Activated naive CD4-positive, alpha-beta T cell treated with anti-CD3 and anti-CD28 coated beads for 36 hours (primary cell): ENCODE measurements at places on chromosomes 3 and 15. TPM values are rescaled to one million over a fixed set of nuclear protein-coding genes. Genes with fewer than 3 reads are reported as not detected.

DNA sequence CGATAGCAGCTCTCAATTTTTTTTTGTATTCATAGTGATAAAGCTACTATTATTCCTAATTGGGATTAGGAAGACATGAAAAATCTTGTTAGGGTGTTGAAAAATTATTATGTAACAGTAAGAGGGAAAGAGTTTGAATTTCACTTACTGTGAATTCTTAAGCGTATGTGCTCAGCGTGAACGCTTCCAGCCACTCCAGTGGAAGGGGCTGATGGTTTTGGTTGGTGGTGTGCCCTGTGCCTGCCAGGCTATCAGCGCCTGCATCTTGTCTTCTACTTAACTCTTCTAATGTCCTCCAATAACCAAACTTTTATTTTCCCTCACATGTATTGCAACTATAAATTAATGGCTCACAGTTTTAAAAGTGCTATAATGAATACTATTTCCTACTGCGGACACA, 22.5 kb downstream of the CDIN1 start:
- no peak for DNase-seq

- no peak for DNase-seq
Observed at GRCh38 chr15:54519577-54519976, 541.3 kb downstream of the UNC13C start.

GRCh38 chr3:32841341-32841740, 23.5 kb downstream of the TRIM71 start:
- DNase-seq, result no peak

DNA sequence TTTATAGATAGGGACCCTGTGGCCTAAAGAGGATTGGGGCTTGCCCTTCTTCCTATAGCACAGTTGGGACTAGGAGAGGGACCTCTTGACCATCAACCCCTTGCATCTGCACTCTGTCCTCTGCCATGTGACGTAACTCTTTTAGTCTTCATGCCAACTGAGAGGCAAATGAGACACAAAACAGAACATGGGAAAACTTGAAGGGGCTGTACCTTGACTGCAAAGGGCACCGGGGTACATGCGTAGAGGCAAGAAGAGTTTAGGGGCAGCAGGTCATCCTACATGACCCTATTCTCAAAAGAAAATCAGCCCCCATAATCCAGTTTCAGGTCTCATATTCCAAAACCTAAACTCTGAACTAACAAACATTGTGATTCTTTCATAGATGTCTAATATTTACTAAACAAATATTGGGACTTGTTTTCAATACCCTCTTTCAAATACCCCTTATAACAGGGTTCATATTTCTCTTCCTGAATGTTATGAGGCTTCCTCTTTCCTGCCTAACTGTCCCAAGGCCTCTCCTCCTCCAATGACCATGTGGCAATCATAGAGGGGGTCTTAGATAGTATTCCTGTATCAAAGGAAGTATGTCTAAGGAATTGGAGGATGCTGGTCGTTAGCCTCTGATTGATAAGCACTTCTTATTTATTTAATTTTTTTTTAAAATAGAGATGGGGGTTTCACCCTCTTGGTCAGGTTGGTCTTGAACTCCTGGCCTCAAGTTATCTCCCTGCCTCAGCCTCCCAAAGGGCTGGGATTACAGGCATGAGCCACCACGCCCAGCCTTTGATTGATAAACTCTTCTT, 20.6 kb downstream of the ACKR2 start:
- DNase-seq, result no peak

DNA sequence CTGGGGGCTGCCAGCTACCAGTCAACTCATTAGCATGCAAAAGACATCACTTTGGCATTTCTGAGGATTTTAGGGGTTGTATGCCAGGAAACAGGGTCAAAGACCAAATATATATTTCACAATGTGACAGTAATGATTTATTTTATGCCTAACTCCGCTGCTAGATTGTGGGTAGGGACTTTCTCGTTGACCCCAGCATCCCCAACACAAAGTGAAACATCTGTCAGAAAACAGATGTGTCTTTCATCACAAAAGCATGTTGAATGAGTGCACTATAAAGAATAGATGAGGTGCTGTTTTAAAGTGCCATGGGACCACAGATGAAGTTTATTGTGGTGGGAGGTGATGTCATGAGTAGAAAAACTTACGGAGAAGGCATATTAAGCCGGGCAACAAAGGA, 59.7 kb downstream of the ITPR1 start:
- DNase-seq, result no peak

- DNase-seq, result no peak
Observed at GRCh38 chr3:172626021-172626640, 84.7 kb downstream of the NCEH1 start.

GRCh38 chr3:140265302-140265701, 330.3 kb downstream of the CLSTN2 start:
- DNase-seq, result no peak

DNA sequence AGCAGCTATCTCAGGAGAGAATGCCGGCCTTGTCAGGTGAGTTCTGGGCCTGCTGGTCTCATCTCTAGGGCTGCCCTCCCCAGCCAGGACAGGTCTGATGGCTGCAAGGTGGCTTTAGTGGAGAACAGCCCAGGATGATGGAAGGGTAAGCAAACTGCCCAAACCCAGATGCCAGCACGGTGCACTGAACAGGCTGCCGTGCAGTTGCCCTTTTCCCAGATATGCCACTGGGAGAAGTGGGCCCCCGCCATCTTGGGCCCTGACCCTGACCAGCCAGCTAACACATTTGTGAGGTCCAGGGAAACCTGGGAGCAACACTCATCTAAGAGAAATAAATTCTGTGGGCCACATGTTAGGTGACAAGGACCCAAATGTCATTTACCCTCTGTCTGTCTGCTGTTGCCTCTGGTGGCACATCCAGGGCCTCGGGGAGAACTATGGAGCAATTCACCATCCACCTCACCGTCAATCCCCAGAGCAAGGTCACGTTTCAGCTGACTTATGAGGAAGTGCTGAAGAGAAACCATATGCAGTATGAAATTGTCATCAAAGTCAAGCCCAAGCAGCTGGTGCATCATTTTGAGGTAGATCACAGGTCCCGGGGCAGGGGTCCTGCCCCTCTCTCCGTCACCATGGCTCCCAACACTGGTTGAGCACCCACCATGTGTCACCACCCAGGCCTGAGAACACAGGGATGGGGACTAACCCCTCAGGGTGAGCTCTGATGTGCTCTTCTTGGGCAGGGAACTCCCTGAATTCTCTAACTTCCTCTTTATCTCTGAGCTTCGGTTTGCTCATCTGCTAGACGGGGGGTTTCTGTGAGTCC, 1.8 kb downstream of the ITIH1 start:
- no peak for DNase-seq

GRCh38 chr3:23657647-23658046, 148.1 kb upstream of the UBE2E1 start:
- DNase-seq, result no peak

DNA sequence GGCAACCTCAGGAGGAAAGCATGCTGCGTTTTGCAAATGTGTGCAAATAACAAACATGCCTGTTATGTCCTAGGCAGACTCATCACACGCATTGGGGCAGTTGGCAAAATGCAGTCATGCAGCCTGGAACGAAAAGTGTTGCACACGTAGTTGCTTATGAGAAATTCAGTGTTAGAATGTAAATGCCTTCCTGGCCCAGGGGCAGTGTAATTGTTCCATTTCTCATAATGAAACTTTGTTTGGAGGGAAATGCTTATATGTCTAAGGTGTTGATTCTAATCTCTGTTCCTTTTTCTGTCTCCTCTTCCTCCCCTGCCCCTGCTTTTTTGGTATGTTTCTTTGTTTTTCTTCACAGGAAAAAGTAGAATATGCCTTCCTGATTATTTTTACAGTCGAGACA, 156.0 kb downstream of the CACNA1D start:
- peak; percentile 13 for DNase-seq

The TLR9 gene
- total RNA-seq, result 0.62 TPM

The FAM3D gene
- total RNA-seq, result not detected

The SCN5A gene
- total RNA-seq, result 0.31 TPM
